ENCODE measurements at places on chromosomes 7 and 10.
A peak's percentile ranks its signal among the peaks of the same experiment; 100 is the strongest.

DNA sequence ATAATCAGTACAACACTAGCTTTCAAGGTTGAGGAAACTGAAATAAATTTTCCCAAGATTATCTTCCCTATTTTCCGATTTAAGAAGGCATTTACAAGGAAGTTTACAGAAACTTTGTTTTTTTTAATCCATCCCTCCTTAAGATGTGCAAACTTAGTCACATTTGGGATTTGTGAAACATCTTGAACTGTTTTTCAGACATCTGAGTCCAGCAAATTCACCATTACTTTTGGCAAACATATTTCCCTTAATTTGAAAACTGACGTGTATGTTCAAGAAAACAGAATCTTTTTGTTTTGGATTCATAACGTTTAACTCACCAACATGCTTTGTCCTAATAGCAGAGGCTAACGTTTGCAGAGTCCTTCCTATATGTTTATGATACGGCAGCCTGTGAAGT is 19.5 kb downstream of the GLI3 start:
- DNase-seq = no peak

DNA sequence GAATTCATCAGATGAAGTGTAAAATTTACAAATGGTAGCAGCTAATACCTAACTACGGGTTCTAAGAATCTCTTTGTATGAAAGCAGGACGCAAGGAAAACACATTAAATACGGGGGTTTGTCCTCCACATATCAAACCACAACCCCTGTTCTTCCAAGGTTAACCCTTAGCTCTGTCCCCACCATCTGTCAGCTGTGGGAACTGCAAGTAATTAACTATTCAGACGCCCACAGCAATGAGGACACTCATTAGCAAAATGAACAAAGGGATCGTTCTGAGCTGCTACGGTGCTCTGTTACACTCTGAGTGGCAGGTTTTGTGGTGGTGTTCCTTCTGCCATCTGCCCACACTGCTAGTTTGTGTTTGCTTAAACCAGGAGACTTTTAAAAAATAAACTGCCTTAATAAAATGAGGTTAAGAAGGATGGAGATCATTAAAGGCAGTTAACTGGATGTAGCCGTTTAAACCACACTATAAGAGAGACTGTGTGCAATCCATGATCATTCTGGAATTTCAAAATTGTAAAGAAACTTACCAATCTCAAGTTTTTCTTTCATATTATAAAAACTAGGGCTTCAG is 51.4 kb downstream of the C10orf67 start:
- DNase-seq = peak; percentile 45

- no peak for DNase-seq
These were observed 4.9 kb upstream of the TOMM7 start for GRCh38 chr7:22827563-22827962.

GRCh38 chr10:83612050-83612449 is 527.3 kb upstream of the GHITM start:
- no peak for DNase-seq

DNA sequence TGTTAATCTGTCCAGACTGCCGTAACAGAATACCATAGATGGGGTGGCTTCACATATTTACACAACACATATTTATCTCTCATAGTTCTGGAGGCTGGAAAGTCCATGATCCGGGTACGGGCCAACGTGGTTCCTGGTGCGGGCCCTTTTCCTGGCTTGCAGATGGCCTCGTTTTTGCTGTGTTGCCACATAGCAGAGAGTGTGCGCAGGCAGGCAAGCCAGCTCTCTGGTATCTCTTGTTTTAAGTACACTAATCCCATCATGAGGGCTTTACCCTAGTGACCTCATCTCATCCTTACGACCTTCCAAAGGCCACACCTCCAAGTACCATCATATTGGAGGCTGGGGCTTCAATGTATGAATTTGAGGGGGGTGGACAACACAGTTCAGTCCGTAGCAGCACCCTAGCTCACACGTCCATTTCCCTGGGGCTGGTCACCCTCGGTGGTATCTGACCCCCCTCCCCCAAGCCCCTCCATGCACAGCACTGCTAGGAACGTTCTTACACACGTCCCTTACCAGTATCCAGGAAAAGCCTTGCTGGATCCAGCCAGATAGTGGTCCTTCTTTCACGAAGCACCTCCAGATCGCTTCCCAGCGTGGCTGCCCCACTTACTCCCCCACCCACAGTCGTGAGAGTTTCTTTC is 21.5 kb downstream of the CUX1 start:
- DNase-seq = no peak

GRCh38 chr10:110852255-110852896 is 19.4 kb upstream of the PDCD4 start:
- peak; percentile 48 for DNase-seq

DNA sequence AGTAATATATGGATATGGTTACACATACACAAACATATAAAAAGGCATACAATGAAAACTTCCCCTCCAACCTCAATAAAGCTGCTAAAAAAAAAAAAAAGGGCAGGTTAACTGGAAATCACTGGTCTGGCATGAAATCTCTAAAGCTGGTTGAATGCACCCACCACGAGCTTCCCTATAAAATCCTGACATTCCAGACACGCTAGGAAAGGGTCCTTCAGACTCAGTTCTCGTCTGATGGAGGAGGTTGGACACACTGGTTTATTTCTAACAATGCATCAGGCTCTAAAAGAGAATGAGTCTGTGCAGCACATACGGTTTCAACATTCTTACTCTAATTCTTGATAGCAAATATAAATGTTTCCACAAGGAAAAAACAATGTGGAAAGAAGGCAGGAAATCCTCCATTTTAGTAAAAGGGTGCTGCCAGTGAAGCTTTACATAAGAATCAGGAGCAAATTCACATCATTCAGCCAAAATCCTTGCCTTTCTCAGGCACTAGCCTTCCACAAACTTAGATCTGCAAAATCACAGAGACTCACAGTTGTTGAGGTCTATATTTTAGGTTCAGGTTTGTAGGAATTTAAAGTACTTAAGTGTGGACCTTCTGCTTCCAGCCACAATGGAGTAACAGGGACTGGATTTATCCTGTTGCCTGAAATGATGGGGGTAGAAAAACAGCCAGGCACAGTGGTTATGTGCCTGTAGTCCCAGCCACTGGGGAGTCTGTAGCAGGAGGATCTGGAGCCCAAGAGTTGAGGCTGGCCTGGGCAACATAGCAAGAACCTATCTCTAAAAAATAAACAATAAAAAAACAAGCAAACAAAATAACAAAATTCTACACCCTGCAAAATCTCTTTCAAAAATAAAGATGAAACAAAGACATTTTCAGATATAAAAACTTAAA is 73.5 kb downstream of the CYTH3 start:
- DNase-seq = no peak

DNA sequence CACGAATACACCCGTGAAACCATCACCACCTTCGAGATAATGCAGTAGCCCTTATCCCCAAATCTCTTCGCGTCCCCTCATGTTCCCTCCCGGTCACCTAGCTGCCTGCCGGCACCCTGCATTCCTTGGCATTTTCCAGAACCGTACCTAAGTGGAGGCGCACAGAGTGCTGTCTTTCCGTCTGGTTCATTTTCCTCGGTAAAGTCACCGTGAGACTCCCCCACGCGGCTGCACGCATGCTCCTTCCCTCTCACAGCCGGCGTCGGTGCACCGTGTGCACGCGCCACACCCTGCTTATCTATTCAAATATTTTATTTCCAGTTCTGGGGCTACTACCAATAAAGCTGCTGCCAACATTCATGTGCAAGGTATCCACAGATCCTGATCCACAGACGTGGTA is 65.5 kb upstream of the NKX6-2 start:
- DNase-seq = no peak

DNA sequence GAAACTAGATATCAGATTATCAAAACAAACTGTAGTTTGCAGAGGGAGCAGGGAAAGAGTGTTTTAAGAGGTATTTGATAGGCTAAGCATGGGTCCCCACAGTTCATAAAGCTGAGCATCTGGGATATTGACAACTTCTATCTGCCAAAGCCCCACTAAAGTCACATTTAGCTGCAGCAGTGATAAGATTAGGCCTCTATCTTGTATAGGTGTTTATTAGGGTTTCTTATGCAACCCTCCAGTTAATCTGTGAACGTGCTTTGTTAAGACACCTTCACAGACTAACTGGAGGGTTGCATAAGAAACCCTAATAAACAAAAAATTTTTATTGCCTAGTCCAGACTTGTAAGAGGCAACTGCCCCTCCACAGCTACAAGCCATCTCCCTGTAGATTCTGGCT is 78.0 kb downstream of the CYP51A1 start:
- DNase-seq = no peak

GRCh38 chr7:41039386-41039953 is 663.4 kb downstream of the INHBA start:
- no peak for DNase-seq

DNA sequence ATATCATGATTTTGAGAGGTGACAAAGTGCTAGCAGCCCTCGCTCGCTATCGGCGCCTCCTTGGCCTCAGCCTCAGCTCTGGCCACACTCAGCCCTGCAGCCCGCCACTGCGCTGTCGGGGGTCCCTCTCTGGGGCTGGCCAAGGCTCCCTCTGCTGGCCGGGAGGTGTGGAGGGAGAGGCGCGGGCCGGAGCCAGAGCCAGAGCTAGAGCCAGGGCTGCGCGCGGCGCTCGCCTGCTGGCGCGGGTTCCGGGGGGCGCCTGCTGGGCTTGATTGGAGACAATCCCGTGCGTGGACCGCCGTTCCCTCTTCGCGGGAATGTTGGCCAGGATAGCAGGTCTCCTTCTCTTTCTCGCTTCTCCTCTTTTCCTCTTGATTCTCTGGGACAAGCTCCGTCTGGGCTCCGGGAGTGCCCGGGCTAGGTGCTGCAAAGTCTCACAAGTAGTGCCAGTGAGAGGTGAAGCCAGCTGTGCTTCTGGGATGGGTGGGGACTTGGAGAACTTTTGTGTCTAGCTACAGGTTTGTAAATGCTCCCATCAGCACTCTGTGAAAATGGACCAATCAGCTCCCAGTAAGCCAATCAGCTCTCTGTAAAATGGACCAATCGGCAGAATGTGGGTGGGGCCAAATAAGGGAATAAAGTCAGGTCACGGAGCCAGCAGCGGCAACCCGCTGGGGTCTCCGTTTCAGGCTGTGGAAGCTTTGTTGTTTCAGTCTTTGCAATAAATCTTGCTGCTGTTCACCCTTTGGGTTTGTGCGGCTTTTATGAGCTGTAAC is 43.4 kb upstream of the ELMO1 start:
- DNase-seq = no peak

DNA sequence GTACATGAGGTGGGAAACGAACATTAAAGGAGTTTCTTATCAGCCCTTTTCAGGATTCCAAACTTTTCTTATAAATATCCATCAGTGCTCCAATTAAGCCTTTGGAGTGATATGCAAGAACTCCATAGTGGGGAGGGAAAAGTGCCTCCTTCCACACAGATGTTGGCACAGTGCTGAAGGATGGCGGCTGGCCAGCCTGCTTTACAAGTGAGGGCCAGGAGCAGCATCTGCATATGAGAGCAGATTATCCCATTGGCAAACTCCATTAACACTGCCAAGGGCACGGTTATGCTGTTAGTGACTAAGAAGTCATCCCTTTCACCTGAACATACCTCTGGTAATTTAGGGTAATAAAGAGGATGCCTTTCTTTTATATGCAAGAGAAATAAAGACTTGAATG is 543.1 kb downstream of the CNTNAP2 start:
- DNase-seq = no peak

DNA sequence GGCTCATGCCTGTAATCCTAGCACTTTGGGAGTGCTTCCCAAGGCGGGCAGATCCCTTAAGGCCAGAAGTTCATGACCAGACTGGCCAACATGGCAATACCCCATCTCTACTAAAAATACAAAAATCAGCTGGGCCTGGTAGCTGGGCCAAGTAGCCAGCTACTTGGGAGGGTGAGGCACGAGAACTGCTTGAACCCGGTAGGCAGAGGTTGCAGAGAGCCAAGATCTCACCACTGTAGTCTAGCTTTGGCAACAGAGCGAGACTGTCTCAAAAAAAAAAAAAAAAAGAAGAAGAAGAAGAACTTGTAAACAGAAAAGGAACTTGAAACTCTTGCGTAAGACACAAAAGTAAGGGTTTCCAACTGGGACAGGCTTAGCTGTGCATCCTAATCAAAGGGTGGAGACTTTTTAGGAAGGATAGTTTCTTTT is 5.6 kb upstream of the IFIT2 start:
- no peak for DNase-seq

DNA sequence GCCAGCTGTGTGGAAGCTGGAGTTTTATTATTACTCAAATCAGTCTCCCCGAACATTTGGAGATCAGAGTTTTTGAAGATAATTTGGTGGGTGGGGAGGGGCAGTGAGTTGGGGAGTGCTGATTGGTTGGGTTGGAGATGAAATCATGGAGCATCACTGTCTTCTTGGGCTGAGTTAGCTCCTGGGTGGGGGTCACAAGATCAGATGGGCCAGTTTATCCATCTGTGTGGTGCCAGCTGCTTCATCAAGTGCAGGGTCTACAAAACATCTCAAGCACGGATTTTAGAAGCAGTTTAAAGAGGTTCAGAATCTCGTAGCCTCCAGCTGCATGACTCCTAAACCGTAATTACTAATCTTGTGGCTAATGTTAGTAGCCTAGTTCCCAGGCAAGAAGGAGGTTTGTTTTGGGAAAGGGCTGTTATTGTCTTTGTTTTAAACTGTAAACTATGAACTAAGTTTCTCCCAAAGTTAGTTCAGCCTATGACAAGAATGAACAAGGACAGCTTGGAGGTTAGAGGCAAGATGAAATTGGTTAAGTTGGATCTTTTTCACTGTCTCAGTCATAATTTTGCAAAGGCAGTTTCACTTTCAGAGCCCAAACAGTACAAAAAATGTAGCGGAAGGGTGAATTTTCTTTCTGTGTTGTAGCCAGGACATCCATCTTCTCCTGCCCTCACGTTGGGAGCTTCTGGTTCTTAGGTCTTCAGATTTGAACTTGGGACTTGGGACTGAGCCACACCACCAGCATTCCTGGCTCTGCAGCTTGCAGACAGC is 43.1 kb downstream of the KLF6 start:
- no peak for DNase-seq

DNA sequence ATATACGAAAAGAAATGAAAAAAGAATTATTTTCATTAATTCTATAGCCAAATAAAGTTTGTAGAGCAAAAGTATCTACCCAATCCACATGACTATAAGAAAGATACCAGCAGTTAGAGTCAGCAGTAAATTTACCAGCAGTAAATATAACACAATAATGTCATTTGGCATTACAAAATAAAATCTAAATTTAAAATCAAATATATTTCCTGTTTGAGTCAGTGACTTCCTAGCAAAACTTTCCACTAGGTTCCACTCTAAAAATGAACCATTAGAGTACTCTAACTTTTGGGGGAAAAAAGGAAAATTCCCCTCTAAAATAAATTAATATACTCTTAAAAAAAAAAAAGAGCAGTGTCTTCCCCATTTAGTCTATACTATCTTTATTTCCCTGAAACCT is 144.8 kb downstream of the CPEB3 start:
- DNase-seq = no peak

- no peak for DNase-seq
These were observed 304.9 kb downstream of the IPMK start for GRCh38 chr10:57962839-57963238.

- no peak for DNase-seq
These were observed 998.1 kb downstream of the LRMDA start for GRCh38 chr10:76429368-76430060.

GRCh38 chr7:149598721-149599308 is 101.2 kb upstream of the ZNF746 start:
- DNase-seq = no peak
